ENCODE measurements at places on chromosomes 3 and 15.

DNA sequence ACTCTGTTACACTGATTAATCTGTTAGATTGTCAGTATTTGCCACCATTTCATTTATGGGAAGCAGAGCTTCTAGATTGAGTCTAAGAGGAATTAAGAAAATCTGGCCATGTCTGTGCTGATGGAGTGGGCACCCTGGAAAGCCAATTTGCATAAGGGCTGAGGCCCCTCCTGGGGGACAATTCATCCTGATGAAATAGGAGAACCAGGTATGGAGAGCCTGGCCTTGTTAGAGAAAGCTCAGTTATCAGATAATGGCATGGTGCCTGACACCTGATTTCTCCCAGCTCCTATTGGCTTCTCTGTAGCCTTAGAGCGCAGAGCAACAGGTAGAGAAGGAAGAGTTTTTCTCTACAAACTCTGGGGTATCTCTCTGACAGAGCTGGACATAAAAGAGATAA, 114.2 kb downstream of the EBLN2 start:
- no peak for DNase-seq

- DNase-seq: peak; percentile 63
These were observed 46.3 kb downstream of the CEMIP start for GRCh38 chr15:80825361-80826030.

DNA sequence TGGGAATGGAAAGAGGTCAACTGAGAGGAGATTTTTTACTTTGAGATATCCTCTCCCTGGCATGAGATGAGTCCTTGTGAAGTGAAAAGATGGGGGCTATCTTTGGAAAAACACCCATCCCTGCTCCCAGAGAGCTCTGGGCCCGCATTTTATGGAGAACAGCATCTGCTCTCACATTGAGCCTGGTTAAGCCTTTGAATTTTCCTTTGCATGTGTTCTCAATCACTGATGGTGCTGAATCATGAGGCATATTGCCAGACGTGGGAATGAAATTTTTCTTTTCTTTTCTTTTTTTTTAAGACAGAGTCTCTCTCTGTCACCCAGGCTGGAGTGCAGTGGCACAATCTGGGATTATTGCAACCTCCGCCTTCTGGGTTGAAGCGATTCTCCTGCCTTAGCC, 24.4 kb downstream of the TMEM45A start:
- DNase-seq: peak; percentile 44

DNA sequence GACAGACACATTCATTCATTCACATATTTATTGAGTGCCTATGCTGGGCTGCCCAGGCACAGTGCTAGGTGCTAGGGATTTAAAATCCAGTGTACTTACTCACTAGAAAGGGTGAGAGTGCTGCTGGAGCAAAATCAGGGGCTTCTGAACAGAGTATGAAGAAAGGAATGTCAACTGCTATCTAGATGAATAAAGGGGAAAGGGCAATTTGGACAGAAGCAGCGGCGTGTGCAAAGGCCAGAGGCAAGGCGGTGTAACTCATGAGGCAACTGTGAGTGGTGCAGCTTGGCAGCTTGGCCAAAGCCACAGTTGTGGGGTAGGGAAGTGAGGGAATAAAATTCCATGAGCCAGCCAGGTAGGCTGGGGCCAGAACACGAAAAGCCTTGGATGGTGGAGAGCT, 76.7 kb downstream of the RAD18 start:
- no peak for DNase-seq

DNA sequence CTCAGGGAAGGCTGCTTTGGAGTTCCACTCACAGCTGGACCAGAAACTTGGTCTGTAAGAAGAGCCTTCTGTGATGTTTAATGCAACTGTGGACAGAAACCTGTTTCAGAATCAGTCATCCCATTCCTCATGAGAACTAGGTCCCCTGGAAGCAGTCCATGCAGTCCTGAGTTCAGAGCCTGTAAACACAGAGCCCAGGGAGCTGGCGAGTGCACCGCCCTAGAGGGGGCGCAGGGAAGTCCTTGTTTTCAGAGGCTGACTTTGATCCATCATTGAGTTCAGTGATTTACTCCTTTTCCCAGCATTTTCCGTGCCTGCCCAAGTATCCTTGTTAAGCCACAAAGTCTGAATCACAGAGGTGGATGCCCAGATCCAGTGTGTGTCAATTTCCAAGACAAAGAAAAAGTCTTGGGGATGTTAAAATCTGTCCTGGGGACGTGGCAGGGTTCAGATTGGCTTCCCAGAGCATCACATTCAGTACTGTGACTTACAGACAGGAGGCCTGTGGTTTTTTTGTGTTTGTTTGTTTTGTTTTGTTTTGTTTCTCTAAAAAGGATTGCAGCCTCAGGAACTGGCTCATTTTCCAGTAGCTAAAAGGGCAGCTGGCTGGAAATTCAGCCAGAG, 9.8 kb upstream of the TXNRD3 start:
- DNase-seq: peak; percentile 65

DNA sequence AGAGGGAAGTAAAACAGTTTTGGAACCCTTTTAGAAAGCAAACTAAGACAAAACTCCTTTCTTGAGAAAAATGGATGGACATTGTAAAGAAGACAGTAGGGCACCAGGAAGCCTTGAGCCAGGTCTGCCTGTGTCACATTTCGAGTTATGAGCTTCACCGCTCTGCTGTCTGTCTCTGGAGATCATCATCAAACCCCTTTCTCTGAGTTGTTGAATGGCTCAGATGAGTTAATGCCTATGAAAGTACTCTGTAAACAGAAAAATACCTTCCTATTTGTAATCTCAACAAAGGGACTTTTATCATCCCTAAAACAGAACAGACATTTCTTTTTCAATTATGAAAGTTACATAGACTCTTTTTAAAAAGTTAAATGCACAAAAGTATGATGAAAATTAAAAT, 145.8 kb downstream of the LPP start:
- no peak for DNase-seq

DNA sequence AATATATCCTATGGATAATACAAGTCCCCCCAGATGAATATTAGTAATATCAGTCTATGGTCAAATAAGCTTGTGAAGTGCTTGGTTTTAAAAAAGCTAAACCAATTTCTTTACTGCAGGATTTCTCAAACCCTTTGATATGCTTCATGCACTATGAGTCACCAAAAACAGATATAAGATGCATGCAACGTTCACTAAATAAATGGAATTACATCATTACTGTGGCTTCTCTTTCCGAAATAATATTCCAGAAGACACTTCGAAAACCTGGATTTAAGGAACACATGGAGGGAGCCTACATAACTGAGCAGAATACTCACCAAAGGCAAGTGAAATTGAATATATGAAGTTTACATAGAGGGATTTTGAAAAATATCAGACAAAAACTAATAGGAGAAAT, 126.3 kb upstream of the ABI3BP start:
- DNase-seq: no peak

DNA sequence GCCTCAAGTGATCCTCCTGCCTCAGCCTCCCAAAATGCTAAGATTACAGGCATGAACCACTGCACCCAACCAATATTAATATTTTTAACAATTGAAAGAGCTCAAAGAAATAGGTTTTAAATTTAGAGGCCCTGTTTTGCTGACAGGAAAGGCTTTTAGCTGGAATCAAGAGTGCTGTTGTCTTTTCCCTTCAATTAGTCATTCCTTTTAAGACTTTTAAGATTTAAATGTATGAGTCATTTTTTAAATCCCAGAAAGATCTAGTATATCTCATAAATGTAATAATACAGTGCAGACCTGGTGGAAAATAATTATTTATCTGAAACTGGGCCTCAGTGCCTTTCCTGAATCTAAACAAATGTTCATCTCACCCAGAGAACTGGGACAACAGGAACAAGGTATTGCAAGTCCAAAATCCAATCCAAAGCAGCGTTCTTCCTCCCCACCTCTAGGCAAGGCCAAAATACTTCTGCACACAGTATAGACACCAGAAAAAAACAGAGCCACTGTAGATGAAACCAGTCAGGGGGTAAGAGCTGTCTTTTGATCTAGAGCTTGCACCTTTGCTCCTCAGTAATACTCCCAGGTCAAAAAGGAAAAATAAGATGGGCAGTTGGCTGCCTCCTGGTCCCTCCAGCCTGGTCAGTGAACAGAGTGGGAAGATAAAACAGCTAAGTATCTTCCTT, 14.4 kb downstream of the AGTR1 start:
- DNase-seq: no peak

DNA sequence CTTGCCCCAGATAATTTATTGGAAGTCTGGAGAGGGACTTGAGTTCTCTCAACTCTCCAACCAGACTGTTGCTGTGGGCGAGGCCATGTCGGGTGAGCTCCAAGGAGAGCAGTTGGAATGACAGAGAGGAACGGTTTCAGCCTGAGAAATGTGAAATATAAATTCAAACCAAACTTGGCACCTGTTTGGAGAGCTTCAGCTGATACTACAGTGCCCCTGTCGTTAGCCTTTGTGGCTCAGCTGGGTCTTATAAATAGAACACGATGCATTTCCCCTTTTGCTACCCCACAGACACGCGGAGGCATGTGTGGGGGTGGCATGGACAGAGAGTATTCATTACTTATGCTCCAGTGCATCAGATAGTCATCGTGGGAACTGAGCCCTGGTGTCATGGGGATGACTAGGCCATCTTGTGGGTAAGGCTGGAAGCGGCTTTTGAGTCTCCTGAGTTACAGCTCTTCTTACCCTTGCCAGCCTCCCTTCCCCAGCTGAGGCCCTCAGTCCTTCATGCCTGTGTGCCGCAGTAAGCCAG, 15.6 kb downstream of the SMAD3 start:
- DNase-seq: peak; percentile 87

- peak; percentile 57 for DNase-seq
These were observed 28.1 kb upstream of the CNBP start for GRCh38 chr3:129211772-129212171.

DNA sequence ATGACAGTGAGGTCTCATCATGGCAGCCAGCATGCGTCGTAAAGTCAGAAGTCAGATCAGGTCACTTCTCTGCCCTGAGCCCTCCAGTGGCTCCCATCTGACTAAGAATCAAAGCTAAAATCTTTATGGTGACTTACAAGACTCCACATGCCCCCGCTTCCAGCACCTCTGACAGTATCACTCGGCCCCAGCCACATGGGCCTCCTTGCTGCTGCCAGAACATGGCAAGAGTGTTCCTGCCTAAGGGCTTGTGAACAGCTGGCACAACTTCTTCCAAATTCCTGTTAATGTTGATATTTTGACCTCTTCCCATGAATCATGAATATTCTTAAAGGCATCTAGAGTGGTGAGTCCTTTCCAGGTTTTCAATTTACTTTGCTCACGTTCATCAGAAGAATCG, 20.5 kb downstream of the POLR2M start:
- no peak for DNase-seq

DNA sequence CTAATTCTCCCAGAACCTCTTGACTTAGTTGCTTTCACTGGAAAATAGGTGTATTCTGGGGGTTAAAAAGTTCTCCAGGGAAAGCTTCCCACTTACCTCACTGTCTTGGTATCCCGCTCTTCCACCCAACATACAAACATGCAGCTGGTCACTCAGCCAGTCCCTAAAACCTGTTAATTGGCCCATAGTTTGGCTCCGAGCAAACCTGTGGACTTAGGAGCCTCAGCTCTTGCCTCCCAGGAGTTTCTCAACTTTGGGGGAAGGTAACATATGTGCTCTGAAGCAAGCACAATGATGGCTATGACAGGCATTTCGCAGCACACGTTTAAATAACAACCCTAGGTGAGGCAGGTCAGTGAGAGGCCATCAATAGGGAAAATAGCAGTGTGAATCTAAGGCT, 25.8 kb upstream of the LRRFIP2 start:
- DNase-seq: no peak

DNA sequence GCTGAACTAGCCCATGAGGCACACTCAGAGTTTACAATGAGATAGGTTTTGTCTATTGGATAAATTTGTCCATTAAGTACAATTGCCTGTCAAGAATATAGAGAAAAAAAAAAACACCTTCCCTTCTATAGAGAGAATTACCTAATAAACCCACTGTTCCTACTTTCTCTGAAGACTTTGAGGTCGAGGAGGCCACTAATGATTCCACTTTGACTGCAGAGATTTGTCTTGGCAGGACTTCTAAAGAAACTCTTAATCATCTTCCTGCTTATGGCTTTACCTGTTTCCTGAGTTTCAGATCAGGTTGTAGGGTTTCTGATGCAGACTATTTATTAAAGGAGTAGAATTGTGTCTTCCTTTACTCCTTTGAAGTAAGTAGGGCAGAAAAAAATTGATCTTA, 342.4 kb upstream of the KCNMB2 start:
- DNase-seq: no peak

DNA sequence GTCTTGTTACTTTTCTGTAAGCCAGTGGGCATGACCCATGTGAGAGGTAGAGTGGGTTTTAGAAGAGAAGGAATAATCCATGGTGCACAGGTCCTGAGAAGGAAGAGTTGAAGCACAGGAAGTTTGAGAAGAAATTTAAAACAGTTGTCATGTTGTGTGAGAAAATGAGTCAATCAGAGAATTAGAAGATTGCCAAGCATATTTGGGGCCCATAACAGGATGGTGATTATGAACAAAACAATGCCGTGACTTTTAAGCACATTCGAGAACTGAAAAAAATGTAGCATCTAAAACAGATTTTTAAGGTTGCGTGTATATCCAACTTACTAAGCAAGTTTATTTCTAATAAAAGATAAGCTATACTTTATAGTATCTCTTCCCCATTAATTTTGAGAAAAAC, 198.7 kb downstream of the RORA start:
- no peak for DNase-seq

GRCh38 chr15:62712455-62712839, 330.1 kb upstream of the TPM1 start:
- DNase-seq: no peak

DNA sequence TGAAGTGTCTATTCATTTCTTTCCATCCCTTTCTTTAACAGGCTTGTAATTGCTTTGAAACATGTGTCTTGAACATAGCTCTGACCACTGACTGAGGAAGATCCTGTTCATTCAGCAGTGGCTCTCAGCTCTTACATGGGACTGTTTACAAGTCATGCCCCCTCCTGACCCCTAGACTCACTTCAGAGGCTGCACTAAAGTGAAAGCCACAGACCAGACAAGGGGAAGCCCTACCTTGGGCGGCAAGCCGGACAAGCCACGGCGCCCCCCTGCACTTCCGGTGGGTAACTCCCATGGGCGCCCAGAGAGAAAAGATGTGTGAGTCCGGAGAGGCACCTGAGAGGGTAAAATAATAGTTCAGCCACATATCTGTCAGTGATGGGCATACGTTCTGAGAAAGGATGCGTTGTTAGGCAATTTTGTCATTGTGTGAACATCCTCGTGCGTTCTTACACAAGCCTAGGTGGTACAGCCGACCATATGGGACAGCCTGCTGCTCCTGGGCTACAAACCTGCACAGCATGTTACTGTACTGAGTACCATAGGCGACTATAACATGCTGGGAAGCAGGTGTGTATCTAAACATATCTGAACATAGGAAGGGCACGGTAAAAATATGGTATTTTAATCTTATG, 116.2 kb downstream of the CHSY1 start:
- DNase-seq: no peak

- no peak for DNase-seq
These were observed 3.6 kb downstream of the RNF168 start for GRCh38 chr3:196499807-196500524.
